ENCODE measurements at places on chromosomes 2 and 18.
A peak's percentile ranks its signal among the peaks of the same experiment; 100 is the strongest.

DNA sequence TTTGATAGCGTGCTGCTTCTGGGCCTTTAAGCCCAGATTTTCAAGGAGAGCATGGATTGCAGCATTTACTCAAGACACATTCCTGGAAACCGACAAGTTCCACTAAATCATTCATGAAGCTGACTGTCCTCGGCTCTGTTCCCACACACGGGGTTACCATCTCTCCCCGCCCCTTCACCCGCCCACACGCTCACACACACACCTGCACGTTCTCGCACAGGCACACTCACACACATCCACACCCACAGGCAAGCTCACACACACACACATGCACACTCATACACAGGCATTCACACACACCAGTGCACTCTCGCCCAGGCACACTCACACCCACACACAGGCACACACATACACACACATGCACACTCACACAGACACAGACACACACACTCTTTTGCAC is 150.0 kb upstream of the AGAP1 start:
- peak; percentile 64 for DNase-seq

DNA sequence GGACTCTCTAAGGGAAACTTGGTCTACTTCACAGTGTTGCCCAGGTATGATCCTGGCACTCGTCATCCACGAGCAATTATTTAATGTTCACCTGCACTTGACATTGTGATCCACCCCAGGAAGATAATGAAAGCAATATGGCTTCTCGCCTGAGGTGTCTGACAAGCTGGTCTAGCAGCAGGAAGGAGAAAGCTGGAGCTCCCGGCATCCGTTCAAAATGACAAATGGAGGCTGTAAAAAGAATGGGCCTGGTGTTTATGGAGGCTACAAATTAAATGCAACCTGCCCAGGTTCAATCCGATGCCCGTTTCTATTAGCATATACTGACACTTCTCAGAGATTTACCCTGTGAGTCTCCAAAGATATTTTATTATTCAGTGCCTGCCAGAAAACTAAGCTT is 317.6 kb downstream of the CTNNA2 start:
- DNase-seq, result no peak

- no peak for DNase-seq
Measured at GRCh38 chr2:125721072-125721721, 934.8 kb upstream of the GYPC start.

GRCh38 chr2:23788100-23788499 is 138.8 kb downstream of the ATAD2B start:
- no peak for DNase-seq

- DNase-seq, result peak; percentile 49
Measured at GRCh38 chr18:67243799-67244587, 272.5 kb downstream of the DSEL start.

GRCh38 chr2:167862782-167863181 is 384.6 kb downstream of the STK39 start:
- DNase-seq, result peak; percentile 47

GRCh38 chr2:175880-176820 is 87.7 kb downstream of the SH3YL1 start:
- DNase-seq, result no peak

GRCh38 chr18:8813611-8814010 is 108.3 kb downstream of the MTCL1 start:
- no peak for DNase-seq

DNA sequence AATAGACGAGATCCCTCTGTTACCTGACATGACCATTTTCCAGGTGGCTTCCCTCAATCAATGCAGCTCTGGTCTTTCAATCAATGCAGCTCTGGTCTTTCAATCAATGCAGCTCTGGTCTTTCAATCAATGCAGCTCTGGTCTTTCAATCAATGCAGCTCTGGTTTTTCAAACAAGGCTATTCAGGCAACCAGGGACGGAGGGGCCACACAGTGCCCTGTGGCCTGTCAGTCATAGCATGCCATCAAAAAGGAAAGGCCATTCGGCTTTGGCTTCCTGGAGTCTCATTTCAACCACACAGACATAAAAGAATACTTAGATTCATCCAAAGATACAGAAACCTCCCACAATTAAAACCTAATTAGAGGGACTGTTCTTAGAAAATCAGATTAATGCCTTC is 13.3 kb downstream of the MPP4 start:
- no peak for DNase-seq

GRCh38 chr2:176585791-176586190 is 316.5 kb downstream of the MTX2 start:
- no peak for DNase-seq

DNA sequence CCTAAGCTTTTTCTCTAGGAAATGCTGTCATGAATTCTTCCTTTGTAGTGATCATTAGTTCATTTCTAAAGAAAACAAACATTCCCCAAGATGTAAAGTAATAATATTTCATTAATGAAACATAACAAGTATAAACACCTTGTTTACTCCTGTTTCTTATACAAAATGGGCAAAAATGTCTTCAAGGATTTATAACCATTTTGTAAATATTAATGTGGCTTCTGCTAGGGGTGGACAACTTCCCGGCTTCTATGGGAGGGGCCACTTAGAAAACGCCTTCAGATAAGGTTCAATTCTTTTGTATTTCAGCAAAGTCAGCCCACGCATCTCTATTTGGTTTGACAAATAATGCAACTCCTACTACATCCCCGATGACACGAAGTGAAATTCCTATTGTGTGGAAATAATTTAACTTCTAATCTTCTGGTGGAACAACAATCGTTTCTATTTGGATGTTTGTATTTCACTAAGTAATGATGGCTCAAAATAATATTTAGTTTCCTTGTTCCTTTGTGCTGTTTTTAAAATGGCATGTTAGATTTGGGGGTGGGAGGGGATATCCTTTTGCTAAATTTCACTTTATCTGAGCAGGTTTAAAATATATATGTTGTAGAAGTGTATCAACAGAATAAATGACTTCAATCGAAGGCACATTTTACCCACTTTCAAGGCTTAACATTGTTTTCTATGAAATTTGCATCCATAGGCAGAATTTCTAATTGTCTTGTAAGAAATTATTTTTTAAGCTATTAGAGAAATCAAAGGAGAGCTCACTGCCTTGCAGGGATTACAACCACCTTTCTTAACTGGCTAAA is 14.7 kb upstream of the HOXD1 start:
- no peak for DNase-seq

- no peak for DNase-seq
Measured at GRCh38 chr2:206213514-206213845, 53.8 kb downstream of the EEF1B2 start.
